Endothelial cell of umbilical vein (primary cell): ENCODE measurements at places on chromosomes 6 and 20.

DNA sequence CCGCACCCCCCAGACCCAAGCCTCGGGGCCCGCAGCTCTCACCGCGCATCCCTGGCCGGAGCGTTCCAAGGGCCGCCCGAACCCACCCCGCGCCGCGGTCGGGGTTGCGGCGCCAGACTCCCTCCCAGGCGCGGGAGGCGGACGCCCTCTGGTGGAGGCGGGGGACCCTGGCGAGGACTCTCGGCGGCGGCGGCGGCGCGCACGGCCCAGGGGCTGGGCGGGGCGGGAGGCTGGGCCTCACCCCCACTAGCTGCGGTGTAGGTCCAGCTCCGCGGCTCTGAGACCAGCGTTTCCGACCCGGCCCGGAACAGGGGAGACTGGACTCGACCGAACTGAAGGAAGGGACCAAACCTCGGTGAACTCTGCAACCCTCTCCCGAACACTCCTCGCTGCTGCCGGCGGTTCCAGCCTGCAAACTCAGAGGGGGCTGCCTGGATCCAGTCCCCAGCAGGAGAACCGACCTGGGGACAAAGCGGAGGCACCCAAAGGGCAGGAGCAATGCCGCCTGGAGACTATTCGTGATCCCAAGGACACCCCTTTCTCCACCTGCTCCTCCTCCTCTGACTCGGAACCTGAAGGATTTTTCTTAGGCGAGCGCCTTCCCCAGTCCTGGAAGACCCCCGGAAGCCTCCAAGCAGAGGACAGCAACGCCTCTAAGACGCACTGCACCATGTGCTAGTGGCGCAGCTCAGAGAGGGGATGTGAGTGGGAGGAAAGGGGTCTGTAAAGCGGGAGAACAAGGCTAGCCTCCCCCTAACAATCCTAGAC is 859 bp upstream of the TOMM6 start:
- DNase-seq, result peak; percentile 83
- no peaks in the 10 kb centered on the region for H3K27me3 ChIP-seq
- H3K4me3 ChIP-seq, result peak overlapping the region; percentile 38
- H3K36me3 ChIP-seq, result peaks cover 6% of the 10 kb centered on the region

DNA sequence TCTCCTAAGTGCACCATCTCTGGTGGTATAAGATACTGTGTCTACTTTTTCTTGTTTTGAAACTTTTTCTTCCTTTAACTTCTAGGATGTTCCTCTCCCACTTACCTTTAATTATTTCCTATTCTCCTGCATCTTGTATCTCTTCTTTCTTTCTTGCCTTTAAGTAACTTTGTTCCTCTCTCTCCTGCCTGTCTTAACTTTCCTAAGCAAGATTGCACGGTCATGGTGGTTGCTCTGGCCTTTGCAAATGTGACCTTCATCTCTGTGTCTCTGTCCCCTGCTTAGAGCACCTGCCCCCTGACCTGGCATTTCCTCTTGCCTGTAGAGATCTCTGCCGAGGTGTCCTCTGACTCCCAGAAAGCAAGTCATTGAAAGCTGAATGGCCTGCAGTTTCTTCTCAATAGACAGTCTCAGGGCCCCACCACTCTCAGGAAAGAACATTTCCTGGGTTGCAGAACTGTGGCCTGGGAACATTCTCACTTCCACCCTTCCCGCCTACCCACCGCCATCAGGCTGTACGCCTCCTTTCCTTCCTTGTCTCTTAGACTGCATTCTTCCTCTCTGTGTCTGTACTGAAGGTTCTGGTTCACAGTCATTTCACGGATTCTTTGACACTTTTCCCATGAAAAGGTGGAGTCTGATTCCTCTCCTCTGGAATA is 12.8 kb downstream of the ZDHHC14 start:
- DNase-seq, result no peak
- no peaks in the 10 kb centered on the region for H3K4me1 ChIP-seq
- no peak overlapping the region for H3K4me3 ChIP-seq
- no peak overlapping the region for H3K27ac ChIP-seq

- H3K27ac ChIP-seq, result no peak overlapping the region
- no peaks in the 10 kb centered on the region for H3K4me1 ChIP-seq
- DNase-seq, result no peak
- H3K36me3 ChIP-seq, result no peaks in the 10 kb centered on the region
Observed at GRCh38 chr6:69349771-69350170, 447.0 kb downstream of the LMBRD1 start.

GRCh38 chr20:60046011-60046413 is 87.8 kb downstream of the CDH26 start:
- no peaks in the 10 kb centered on the region for H3K36me3 ChIP-seq
- no peak overlapping the region for H3K27ac ChIP-seq
- H3K27me3 ChIP-seq, result no peaks in the 10 kb centered on the region
- DNase-seq, result no peak
- no peak overlapping the region for H3K4me3 ChIP-seq

- no peak for DNase-seq
- no peaks in the 10 kb centered on the region for H3K36me3 ChIP-seq
- no peaks in the 10 kb centered on the region for H3K27me3 ChIP-seq
Observed at GRCh38 chr20:59823491-59824259, 109.8 kb downstream of the SYCP2 start.

DNA sequence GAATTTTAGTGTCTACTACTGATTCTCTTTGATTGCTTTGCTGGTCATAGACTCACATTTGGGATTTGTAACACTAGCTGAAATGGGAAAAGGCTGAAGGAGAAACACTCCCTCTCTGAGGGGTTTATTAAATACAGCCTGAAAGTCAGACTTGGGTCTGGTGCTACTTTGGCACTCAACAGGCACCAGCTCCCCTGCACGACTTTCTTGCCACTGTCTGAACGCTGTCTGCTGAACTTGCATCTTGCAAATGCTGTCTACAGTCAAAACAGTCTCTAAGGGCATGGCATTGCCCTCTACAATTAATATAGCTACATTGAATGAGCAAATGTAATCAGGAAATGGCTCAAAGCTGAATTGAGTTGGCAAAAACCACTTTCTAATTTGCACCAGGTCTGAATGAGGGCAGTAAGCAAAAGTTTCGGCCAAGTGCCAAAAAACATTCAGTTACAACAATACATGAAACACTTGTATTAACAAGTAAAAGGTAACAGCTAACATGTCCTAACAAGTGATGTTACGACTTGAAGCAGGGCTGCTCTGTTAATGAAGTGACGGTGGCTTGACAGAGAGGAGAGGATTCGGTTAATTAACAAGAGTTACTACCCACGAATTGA is 119.5 kb downstream of the FOXC1 start:
- no peak overlapping the region for H3K27ac ChIP-seq
- DNase-seq, result peak; percentile 77

DNA sequence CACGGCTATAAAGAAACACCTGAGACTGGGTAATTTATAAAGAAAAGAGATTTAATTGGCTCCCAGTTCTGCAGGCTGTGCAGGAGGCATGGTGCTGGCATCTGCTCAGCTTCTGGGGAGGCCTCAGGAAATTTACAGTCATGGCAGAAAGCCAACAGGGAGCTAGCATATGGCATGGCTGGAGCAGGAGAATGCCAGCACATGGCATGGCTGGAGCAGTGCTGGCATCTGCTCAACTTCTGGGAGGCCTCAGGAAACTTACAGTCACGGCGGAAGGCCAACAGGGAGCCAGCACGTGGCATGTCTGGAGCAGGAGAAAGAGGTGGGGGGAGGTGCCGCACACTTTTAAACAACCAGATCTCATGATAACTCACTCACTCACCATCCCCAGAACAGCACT is 32.5 kb upstream of the DACT2 start:
- DNase-seq, result no peak
- H3K36me3 ChIP-seq, result no peaks in the 10 kb centered on the region
- H3K4me3 ChIP-seq, result no peak overlapping the region
- H3K4me1 ChIP-seq, result no peaks in the 10 kb centered on the region
- H3K27ac ChIP-seq, result no peak overlapping the region

- no peak for DNase-seq
- H3K36me3 ChIP-seq, result no peaks in the 10 kb centered on the region
- H3K4me3 ChIP-seq, result no peak overlapping the region
- no peak overlapping the region for H3K27ac ChIP-seq
Observed at GRCh38 chr6:93970684-93971083, 551.3 kb upstream of the EPHA7 start.

GRCh38 chr6:144655376-144655775 is 370.2 kb downstream of the UTRN start:
- H3K4me3 ChIP-seq, result no peak overlapping the region
- no peaks in the 10 kb centered on the region for H3K36me3 ChIP-seq
- no peak overlapping the region for H3K27ac ChIP-seq
- DNase-seq, result no peak
- no peaks in the 10 kb centered on the region for H3K27me3 ChIP-seq
- peaks cover 2% of the 10 kb centered on the region for H3K4me1 ChIP-seq

DNA sequence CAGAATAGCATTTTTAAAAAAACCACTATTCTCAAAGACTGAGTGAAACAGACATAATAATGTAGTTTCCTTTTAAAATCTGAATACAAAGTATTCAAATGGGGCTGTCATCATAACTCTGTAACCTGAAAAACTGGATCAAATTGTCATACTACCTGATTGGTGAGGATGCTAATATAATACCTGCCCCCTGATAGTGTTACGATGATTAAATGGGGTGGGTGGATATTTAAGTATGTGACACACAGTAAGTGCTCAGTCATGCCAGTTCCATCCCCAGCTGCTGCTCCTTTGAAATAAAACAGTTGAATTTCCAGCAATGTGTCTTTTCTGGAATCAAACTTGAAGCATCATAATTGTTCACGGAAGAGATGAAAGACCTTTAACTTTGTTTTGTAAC is 8.9 kb downstream of the HTR1B start:
- DNase-seq, result no peak
- no peak overlapping the region for H3K4me3 ChIP-seq
- no peak overlapping the region for H3K27ac ChIP-seq
- H3K36me3 ChIP-seq, result no peaks in the 10 kb centered on the region
- peaks cover 48% of the 10 kb centered on the region for H3K4me1 ChIP-seq
- H3K27me3 ChIP-seq, result no peaks in the 10 kb centered on the region

DNA sequence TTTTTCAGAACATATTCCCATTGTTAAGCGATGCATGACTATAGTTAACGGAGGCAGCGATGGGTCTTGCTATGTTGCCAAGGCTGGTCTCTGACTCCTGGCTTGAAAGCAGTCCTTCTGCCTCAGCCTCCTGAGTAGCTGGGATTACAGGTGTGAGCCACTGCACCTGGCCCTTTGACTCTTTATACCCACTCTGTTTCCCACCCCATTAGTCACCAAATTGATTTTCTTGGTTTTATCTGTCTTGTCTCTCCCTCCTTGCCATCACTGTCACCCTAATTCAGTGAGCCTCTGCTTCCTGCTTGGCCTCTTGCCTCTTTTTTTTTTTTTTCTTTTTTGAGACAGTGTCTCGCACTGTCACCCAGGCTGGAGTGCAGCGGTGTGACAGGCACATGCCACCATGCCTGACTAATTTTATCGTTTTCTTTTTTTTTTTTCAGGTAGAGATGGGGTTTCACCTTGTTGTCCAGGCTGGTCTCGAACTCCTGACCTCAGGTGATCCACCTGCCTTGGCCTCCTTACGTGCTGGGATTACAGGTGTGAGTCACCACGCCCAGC is 31.3 kb downstream of the ZFAND3 start:
- H3K4me1 ChIP-seq, result no peaks in the 10 kb centered on the region
- no peak overlapping the region for H3K27ac ChIP-seq
- no peaks in the 10 kb centered on the region for H3K36me3 ChIP-seq
- no peaks in the 10 kb centered on the region for H3K27me3 ChIP-seq
- no peak for DNase-seq

GRCh38 chr20:568673-569415 is 25.3 kb upstream of the CSNK2A1 start:
- DNase-seq, result no peak
- H3K4me1 ChIP-seq, result peaks cover 15% of the 10 kb centered on the region
- H3K27ac ChIP-seq, result no peak overlapping the region
- no peak overlapping the region for H3K4me3 ChIP-seq
- no peaks in the 10 kb centered on the region for H3K36me3 ChIP-seq
- peaks cover 5% of the 10 kb centered on the region for H3K27me3 ChIP-seq

DNA sequence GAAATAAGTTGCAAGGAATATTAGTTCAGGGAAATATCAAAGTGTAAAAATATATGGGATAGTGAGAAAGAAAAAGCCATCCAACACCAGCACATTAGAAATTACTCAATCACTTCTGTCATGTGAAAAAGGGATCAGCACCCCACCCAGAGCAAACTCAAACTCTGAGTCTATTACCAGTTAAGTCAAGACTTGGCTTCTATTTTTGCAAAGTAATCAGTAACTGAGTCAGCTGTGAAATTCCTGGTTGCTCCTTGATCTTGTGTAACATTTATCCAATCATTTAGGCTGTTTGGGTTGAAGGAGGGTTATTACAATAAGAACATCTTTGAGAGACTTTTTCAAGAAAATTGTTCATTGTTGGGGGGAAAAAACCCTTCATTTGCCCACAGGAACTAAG is 51.2 kb downstream of the SLC22A23 start:
- no peak overlapping the region for H3K27ac ChIP-seq
- no peak for DNase-seq
- H3K27me3 ChIP-seq, result no peaks in the 10 kb centered on the region
- no peaks in the 10 kb centered on the region for H3K4me1 ChIP-seq
- no peak overlapping the region for H3K4me3 ChIP-seq
